ENCODE measurements at places on chromosomes 2 and 18. TPM values are rescaled to one million over a fixed set of nuclear protein-coding genes. Genes with fewer than 3 reads are reported as not detected.

TUBB8B gene
- not detected for total RNA-seq

CYP27C1 gene
- 0.36 TPM for total RNA-seq

SKOR2 gene
- not detected for total RNA-seq

ERMN gene
- total RNA-seq = not detected

IL36B gene
- total RNA-seq = not detected

ATP9B gene
- 14.6 TPM for total RNA-seq

DES gene
- total RNA-seq = not detected

FLACC1 gene
- 1.4 TPM for total RNA-seq

SULT1C3 gene
- not detected for total RNA-seq

L3MBTL4 gene
- total RNA-seq = not detected

PHOSPHO2 gene
- 0.36 TPM for total RNA-seq

IHH gene
- total RNA-seq = not detected

EVX2 gene
- not detected for total RNA-seq

AMER3 gene
- not detected for total RNA-seq

FSHR gene
- total RNA-seq = not detected

SNED1 gene
- total RNA-seq = 84.5 TPM

CENPA gene
- 1.6 TPM for total RNA-seq

KCNS3 gene
- 7.6 TPM for total RNA-seq

TMEM169 gene
- 0.65 TPM for total RNA-seq

GCKR gene
- 0.32 TPM for total RNA-seq

LYPD6B gene
- total RNA-seq = not detected

SLC19A3 gene
- 2.2 TPM for total RNA-seq

OXER1 gene
- not detected for total RNA-seq

PCARE gene
- total RNA-seq = not detected

NMUR1 gene
- not detected for total RNA-seq

SFT2D3 gene
- 4.0 TPM for total RNA-seq

DSC2 gene
- 1.1 TPM for total RNA-seq

CSRNP3 gene
- total RNA-seq = 1.5 TPM

CDK5R2 gene
- not detected for total RNA-seq

TBR1 gene
- total RNA-seq = not detected

ASXL3 gene
- total RNA-seq = not detected

DDX18 gene
- 24.7 TPM for total RNA-seq

HAT1 gene
- 18.8 TPM for total RNA-seq

Measured in cardiac atrium fibroblast (primary cell).